ENCODE measurements at places on chromosomes 1 and 21.

DNA sequence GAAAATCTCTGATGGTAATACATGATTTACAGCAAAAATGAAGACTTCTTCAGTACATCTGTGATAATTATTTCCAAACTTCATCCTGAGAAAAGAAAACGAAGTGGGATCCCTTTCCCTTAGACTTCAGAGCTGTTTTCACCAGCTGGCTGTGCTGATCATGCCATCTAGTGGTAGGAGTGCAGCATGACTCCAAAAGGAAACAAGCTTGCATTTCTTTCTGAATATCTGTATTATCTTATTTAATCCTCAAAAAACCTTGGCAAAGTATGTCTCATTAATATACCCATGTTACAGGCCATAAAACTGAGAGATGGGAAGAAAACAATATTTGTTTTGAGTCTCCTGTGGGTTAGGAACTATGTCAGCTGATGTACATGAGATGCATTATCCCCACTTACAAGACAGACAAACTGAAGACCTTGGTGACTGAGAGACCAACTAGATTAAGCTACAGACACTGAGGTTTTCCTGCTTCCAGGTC, 9.8 kb upstream of the GJA8 start:
- DNase-seq: peak; percentile 53

DNA sequence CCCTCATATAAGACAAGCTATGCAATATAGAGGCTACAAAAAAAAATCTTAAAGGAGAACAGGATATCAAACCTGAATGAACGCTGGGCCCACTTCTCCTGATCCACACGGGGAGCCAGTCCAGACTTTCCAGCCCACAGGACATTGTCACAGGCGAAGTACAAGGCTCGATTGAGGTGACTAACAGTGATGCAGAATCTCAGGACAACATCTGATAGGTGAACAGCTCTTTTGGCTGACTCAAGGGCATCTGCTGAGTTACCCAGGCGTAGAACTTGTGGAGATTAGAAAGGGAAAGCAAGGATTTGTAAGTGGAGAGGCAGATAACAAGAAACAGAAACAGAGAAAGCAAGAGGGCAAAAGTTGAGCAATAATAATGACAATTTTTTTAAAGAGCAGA, 1.8 kb downstream of the PEX11B start:
- no peak for DNase-seq

- no peak for DNase-seq
These were observed 4.5 kb downstream of the FHL3 start for GRCh38 chr1:38000529-38001455.

DNA sequence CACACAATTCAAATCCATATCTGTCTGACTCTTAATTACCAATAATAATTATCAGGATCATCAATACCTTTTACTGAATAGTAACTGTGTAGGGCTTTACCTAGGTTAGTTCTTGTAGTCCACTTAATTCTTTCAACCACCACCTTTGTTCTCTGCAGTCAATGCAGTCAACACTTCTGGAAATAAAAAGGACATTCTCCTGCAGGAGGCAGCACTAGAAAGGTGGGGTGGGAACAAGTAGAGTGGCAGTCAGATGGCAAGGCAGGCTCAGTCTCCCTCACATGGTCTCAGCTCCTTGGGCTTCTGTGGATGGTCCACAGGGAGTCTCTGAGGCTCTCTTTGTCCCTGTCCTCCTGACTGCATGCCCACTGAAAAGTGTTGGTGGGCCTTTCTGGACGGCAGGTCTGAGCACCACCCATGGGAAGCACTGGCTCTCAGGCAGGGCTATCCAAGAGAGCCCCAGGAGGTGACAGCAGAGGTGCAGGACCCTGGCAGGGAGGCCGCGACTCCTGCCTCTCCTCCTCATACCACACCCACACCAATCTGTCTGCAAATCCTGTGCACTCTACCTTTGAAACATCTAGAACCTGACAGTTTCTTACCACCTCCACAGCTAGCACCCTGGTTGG, 237.3 kb downstream of the FOXD2 start:
- no peak for DNase-seq

All from germinal center (tissue), 1 donor.